Liver (tissue), 10 donors: ENCODE measurements at places on chromosomes 13 and 19. TPM values are rescaled to one million over a fixed set of nuclear protein-coding genes. Genes with fewer than 3 reads are reported as not detected.

ZNF653 gene
- 3.0 TPM for total RNA-seq

IGFL1 gene
- not detected for total RNA-seq

PRDX2 gene
- total RNA-seq: 222 TPM

KCNRG gene
- total RNA-seq: 2.1 TPM

GRCh38 chr13:29500386-29500785 is 95.1 kb downstream of the SLC7A1 start:
- DNase-seq: no peak
